ENCODE measurements at places on chromosomes 13 and 19. TPM values are rescaled to one million over a fixed set of nuclear protein-coding genes. Genes with fewer than 3 reads are reported as not detected.

The ERVV-1 gene
- total RNA-seq, result not detected

The EDNRB gene
- not detected for total RNA-seq

The CD79A gene
- 2.9 TPM for total RNA-seq

The MISP3 gene
- 2.3 TPM for total RNA-seq

The HRC gene
- total RNA-seq, result not detected

The PSG6 gene
- total RNA-seq, result not detected

The KLK6 gene
- not detected for total RNA-seq

The PRRG2 gene
- 1.2 TPM for total RNA-seq

The TRAPPC6A gene
- total RNA-seq, result 22.8 TPM

The ELANE gene
- not detected for total RNA-seq

The CRX gene
- not detected for total RNA-seq

The TDRD3 gene
- total RNA-seq, result 20.7 TPM

The IL17D gene
- total RNA-seq, result 0.29 TPM

The CYSLTR2 gene
- total RNA-seq, result 0.75 TPM

The CCDC122 gene
- 1.5 TPM for total RNA-seq

The OLFM2 gene
- total RNA-seq, result 1.6 TPM

The ZNF575 gene
- 1.4 TPM for total RNA-seq

The GTF3A gene
- 255 TPM for total RNA-seq

The ERFL gene
- total RNA-seq, result 3.1 TPM

The GPC5 gene
- total RNA-seq, result not detected

The KEAP1 gene
- 81.6 TPM for total RNA-seq

All from activated T-helper 1 cell treated with anti-CD3 and anti-CD28 coated beads, Interleukin-12 subunit alpha, Interleukin-12 subunit beta, Interleukin-2, Interleukin-4 antibody, amounts not matched to agents 30 ng/mL and 10 ng/mL and 1 ng/mL, durations not matched to agents 14 hours and 24 hours and 36 hours (primary cell).